ENCODE measurements at places on chromosomes 6 and 20. TPM values are rescaled to one million over a fixed set of nuclear protein-coding genes. Genes with fewer than 3 reads are reported as not detected.

The RCAN2 gene
- 1.6 TPM for total RNA-seq

The CEP250 gene
- 14.6 TPM for total RNA-seq

The OPRM1 gene
- not detected for total RNA-seq

The DNAH8 gene
- 14.6 TPM for total RNA-seq

The RAMACL gene
- 1.0 TPM for total RNA-seq

The ILRUN gene
- total RNA-seq: 64.7 TPM

The NDRG3 gene
- 15.1 TPM for total RNA-seq

The IRAK1BP1 gene
- total RNA-seq: 3.7 TPM

The OSBPL2 gene
- total RNA-seq: 26.6 TPM

The FOXA2 gene
- total RNA-seq: not detected

The CST5 gene
- total RNA-seq: not detected

The TMEM30A gene
- total RNA-seq: 63.7 TPM

The CCN2 gene
- 29.7 TPM for total RNA-seq

The TINAG gene
- total RNA-seq: 0.52 TPM

The GSTA2 gene
- total RNA-seq: under 0.01 TPM

The PLCB4 gene
- 6.3 TPM for total RNA-seq

The AVP gene
- total RNA-seq: not detected

The RNF114 gene
- total RNA-seq: 35.0 TPM

The MYBL2 gene
- 3.1 TPM for total RNA-seq

The DEFB124 gene
- not detected for total RNA-seq

The IL17F gene
- not detected for total RNA-seq

The AGER gene
- 0.52 TPM for total RNA-seq

Data from skeletal muscle tissue (tissue), 5 donors.